Memory B cell (primary cell): ENCODE measurements at places on chromosomes 6 and 20.

- peaks cover 7% of the 10 kb centered on the region for H3K27me3 ChIP-seq
- H3K27ac ChIP-seq, result no peak overlapping the region
- H3K4me1 ChIP-seq, result no peaks in the 10 kb centered on the region
- H3K36me3 ChIP-seq, result no peaks in the 10 kb centered on the region
- H3K4me3 ChIP-seq, result no peak overlapping the region
These were observed 29.4 kb upstream of the BCKDHB start for GRCh38 chr6:80077067-80077466.

GRCh38 chr6:21360336-21360735 lies 233.2 kb upstream of the SOX4 start:
- DNase-seq, result no peak
- H3K36me3 ChIP-seq, result no peaks in the 10 kb centered on the region
- no peak overlapping the region for H3K4me3 ChIP-seq
- no peaks in the 10 kb centered on the region for H3K27me3 ChIP-seq

DNA sequence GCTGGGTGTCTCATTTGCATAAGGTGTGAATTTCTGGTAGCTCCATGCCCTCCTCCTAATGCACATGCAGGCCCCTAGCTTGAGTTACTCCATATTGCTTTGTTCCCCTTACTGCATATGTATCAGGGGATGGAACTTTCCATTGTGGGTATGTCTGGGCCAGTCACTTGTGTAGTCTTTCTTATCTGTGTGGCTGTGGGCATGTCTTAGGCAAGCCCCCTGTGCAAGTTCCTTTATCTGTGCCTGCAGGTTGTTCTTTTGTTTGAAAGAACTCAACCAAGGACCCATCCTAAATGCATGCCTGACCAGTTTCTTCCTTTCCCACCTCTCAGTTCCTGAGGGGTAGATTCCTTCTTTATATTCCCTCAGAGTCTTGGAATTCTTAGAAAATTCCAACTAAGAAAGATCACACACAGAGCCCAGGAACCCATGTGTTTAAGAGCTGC lies 23.6 kb downstream of the MBOAT1 start:
- DNase-seq, result no peak
- peaks cover 3% of the 10 kb centered on the region for H3K4me1 ChIP-seq
- no peaks in the 10 kb centered on the region for H3K27me3 ChIP-seq
- H3K4me3 ChIP-seq, result no peak overlapping the region
- H3K36me3 ChIP-seq, result peaks cover 9% of the 10 kb centered on the region

DNA sequence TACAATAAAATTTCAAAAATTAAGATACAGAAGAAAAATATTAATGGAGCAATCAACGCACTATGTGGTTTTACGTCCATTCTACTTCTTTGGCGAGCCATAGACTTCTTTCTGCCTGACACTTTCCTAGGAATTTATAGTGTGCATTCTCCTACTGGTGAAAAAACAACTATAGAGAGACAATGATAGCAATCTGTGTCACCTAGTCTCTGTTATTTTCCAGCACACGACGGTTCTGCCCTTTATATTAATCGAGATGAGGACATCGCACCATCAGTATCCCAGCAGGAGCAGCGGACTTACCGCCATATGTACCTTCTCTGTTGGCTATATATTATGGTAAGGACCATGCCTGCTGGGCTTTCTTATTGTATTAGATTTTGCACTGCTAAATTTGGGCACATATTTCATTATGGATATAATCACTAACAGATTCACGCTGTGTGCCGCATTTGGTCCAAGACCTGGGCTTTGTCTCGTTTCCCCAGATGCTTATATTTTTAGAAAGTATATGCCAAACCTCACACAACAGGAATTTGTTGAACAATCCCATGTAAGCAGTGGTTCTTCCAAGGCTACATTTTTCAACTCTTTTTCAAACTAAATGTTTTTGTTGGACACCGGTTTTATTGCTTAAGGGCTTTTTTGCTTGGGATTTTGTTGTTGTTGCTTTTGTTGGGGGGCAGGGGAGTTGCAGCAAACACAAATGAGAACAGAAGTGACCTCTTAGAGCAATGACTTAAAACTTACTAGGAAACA lies 166.4 kb downstream of the ADAT2 start:
- no peak overlapping the region for H3K4me3 ChIP-seq
- H3K36me3 ChIP-seq, result peaks cover 4% of the 10 kb centered on the region
- peaks cover 2% of the 10 kb centered on the region for H3K4me1 ChIP-seq
- H3K27ac ChIP-seq, result no peak overlapping the region

DNA sequence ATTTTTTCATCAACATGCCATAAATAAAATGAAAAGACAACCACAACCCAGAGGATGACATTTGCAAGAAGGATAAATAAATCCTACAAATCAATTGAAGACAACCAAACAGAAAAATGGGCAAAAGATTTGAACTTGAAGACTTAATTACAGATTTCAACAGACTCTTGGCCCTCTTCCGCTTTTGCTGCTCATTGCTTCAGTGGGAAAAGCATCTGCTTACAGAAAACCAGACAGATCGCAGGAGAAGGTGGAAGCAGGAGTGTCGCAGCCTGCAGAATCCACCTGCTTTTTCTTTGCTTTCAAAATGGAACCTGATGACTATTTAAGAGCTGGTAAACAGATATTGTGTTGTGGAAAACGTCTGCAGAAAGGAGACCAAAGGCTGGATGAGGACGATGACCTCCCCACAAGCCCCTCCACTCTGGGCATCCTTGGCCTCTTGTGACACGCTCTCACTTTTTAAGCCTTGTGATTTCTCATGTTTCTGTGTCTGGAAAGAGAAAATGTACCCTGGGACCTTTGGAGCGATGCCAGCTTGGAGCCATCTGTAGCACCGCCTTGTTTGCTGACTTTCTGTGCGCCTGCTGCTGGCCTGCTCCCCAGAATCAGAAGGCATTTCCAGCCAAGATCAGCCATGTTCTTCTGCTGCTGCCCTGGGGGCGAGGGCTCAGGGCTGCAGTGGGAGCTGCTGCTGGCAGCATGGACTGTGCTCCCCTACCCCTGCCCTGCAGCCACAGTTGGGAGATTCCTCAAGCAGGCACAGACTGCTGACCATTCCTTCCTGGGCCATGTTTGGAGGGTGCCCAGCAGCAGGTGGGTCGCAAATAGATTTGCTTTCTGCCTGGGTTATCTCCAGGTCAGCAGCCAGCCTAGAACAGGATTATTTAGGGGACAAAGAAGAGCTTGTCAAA lies 3.6 kb upstream of the CSTL1 start:
- no peaks in the 10 kb centered on the region for H3K4me1 ChIP-seq
- H3K27me3 ChIP-seq, result peaks cover 1% of the 10 kb centered on the region
- no peak overlapping the region for H3K27ac ChIP-seq
- H3K4me3 ChIP-seq, result no peak overlapping the region
- no peaks in the 10 kb centered on the region for H3K36me3 ChIP-seq

DNA sequence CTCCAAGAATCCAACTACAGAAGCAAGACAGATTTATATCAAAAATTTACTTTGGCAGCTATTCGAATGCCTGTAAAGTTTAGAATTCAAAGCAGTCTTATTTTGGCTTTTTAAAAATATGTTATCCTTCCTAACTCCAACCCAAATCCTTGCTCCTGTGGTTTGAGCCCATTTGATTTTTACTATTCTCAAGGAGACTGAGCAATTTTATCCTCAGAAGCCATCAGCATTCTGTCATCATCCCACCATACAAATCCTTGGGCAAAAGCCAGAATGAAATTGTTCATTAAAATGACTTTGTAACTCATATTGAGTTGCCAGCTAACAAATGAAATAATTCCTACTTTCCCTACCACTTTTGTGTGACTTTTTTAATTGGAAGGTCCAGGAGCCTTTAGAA lies 392.8 kb downstream of the ADGRB3 start:
- no peaks in the 10 kb centered on the region for H3K4me1 ChIP-seq
- DNase-seq, result no peak
- H3K27ac ChIP-seq, result no peak overlapping the region
- H3K36me3 ChIP-seq, result no peaks in the 10 kb centered on the region
- H3K4me3 ChIP-seq, result no peak overlapping the region
- H3K27me3 ChIP-seq, result no peaks in the 10 kb centered on the region

- H3K27me3 ChIP-seq, result peaks cover 1% of the 10 kb centered on the region
- no peak overlapping the region for H3K4me3 ChIP-seq
- no peak overlapping the region for H3K27ac ChIP-seq
- peaks cover 5% of the 10 kb centered on the region for H3K4me1 ChIP-seq
- H3K36me3 ChIP-seq, result no peaks in the 10 kb centered on the region
These were observed 103.5 kb upstream of the SIRPG start for GRCh38 chr20:1761116-1761515.

GRCh38 chr6:107185391-107185970 lies 70.2 kb upstream of the BEND3 start:
- H3K4me3 ChIP-seq, result no peak overlapping the region
- DNase-seq, result no peak
- no peak overlapping the region for H3K27ac ChIP-seq

DNA sequence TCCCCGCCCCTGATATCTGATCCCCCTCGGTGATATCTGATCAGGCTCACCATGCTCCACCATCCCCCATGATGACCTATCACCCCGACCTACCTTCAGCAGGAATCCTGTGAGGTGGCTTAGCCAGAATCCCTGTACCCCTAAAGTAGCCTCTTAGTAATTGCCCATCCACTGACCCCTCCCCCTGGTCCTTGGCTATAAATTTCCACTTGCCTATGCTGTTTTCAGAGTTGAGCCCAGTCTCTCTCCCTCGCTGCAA lies 177.5 kb upstream of the GGTLC1 start:
- H3K4me1 ChIP-seq, result no peaks in the 10 kb centered on the region
- no peaks in the 10 kb centered on the region for H3K27me3 ChIP-seq
- H3K36me3 ChIP-seq, result no peaks in the 10 kb centered on the region
- no peak overlapping the region for H3K27ac ChIP-seq
- H3K4me3 ChIP-seq, result no peak overlapping the region

DNA sequence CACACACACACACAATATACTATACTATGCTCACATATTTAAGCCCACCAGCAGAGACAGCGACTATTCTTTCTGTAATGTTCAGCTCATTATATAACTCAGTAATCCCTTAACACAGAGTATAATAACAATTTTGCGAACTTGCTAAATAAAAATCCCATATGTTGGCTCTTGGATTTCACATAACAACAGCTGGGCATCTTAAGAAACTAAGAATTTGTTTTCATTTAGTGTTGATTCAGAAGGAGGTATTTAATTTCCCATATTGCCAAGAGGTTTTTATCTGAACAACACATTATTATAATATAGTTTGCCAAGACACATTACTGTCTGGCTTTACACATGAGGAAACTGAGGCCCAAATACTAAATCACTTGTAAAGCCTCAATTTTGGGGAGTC lies 7.4 kb downstream of the ECT2L start:
- H3K27me3 ChIP-seq, result no peaks in the 10 kb centered on the region
- H3K4me3 ChIP-seq, result no peak overlapping the region
- H3K27ac ChIP-seq, result no peak overlapping the region

- no peak for DNase-seq
- H3K27me3 ChIP-seq, result peaks cover 5% of the 10 kb centered on the region
- H3K36me3 ChIP-seq, result peaks cover 7% of the 10 kb centered on the region
- no peak overlapping the region for H3K27ac ChIP-seq
- H3K4me1 ChIP-seq, result peaks cover 2% of the 10 kb centered on the region
These were observed 441.1 kb upstream of the ARID1B start for GRCh38 chr6:156336089-156336488.

DNA sequence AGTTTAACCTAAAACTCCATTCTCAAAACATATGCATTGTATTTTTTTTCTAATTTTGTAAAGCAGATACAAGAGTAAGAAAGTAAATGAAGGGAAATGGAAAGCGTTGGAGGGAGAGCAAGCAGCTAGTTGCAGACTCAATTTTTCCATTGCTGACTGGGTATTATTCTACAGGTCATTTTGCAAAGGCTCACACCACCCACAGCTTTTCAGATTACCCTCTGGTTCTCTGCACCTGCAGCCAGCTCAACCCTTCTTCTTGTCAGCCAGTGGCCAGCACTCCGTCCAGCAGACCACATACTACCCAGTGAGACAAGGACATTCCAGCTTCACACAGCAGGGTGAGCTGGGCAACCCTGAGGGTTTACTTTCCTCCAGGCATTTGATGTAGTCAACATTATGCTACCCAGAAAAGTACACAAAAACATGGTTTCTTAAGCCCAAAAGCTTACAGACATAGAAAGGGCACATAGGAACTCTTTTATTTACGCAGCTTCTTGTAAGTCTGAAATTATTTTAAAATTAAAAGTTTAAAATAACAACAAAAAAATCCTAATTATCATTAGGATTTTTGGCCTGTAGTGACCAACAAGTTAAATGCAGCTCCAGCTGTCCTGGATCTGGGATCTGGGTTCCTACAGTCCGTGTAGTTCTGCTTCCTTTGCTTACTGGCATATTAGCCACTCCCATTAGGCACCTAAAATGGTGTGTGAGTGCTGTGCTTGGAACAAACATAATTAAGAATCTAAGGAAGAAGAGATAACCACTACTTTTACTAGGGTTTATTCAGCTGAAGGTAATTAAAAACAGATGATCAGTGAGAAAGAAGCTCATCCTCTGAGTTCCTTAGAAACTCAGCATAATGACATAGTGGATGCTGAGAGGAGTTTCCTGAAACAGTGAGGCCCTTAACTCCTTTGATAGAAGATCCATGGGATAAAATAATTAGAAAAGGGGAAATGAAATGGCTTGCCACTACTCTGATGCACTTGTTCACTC lies 185.3 kb downstream of the PKHD1 start:
- DNase-seq, result no peak
- H3K4me3 ChIP-seq, result no peak overlapping the region
- H3K4me1 ChIP-seq, result no peaks in the 10 kb centered on the region
- no peaks in the 10 kb centered on the region for H3K36me3 ChIP-seq
- no peaks in the 10 kb centered on the region for H3K27me3 ChIP-seq

DNA sequence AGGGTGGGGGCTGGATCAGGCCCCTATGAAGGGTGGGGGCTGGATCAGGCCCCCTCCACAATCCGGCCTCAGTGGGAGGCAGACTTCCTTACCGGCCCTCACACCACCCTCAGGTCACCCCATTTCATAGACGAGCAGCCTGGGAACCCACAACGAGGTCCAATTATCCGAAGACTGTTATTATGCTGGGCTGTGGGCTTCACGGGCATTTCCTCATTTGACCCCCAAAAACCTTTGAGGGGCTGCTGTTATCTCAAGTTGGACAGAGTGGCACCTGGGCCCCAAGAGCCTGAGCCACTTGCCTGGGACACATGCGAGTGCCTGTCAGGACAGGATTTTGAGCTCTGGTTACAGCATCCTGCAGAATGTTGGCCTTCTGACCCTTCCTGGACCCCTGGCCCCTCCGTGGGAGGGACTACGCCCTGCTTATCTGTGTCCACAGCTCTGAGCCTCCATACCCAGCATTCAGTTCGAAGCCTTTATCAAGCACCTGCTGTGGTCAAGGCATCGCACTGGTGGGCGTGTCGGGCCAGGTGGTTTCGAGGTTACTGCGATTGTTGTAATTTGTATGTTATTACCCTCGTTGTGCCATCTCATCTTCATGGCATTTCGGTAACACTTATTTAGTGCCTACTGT lies 34.5 kb upstream of the PCMTD2 start:
- peaks cover 2% of the 10 kb centered on the region for H3K4me1 ChIP-seq
- no peak overlapping the region for H3K27ac ChIP-seq
- H3K27me3 ChIP-seq, result peaks cover 5% of the 10 kb centered on the region

DNA sequence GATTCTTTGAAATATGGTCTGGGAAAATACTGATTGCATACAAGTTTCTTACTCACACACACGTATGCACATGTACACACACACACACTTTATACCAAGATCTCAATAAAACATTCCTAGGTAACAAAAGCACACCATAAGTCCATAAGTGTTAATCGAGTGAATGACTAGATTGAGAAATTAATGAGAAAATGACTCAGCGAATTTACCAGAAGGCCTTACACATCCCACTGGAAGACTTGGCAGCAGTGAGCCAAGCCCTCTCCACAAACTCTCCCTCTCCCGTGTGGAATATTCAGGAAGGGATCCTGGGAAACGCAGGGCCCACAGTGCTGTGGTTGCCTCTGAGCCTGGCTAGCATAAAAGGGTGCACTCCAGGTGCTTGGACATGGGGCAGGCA lies 227.2 kb downstream of the LY86 start:
- H3K27me3 ChIP-seq, result peaks cover 6% of the 10 kb centered on the region
- no peak for DNase-seq
- no peaks in the 10 kb centered on the region for H3K36me3 ChIP-seq
